BJ (cell line): ENCODE measurements at places on chromosomes 6 and 20.

GRCh38 chr20:49785852-49786175 is 26.8 kb upstream of the SLC9A8 start:
- no peak for DNase-seq

GRCh38 chr6:15936503-15936902 is 192.4 kb upstream of the MYLIP start:
- no peak for DNase-seq

DNA sequence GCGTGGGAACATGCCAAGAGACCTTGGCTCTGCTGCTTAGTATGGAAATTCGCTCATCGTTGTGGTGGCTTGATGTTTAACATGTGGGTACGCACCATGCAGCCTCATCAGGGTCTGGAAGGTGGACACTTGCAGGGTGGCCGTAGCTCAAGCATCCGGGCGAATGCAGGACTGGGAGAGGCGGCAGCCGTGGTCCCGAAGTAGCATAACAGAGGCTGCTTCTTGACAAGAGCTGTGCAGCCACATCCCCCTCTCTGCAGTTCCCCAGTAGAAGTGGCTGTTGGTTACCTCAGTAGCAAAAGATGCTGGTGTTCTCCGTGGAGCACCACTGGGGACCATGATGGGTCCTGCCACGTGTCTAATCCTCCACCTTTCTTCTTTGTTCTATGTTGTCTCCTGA is 195.0 kb downstream of the THBS2 start:
- no peak for DNase-seq

GRCh38 chr20:63754008-63754407 is 14.4 kb downstream of the SLC2A4RG start:
- DNase-seq: no peak

DNA sequence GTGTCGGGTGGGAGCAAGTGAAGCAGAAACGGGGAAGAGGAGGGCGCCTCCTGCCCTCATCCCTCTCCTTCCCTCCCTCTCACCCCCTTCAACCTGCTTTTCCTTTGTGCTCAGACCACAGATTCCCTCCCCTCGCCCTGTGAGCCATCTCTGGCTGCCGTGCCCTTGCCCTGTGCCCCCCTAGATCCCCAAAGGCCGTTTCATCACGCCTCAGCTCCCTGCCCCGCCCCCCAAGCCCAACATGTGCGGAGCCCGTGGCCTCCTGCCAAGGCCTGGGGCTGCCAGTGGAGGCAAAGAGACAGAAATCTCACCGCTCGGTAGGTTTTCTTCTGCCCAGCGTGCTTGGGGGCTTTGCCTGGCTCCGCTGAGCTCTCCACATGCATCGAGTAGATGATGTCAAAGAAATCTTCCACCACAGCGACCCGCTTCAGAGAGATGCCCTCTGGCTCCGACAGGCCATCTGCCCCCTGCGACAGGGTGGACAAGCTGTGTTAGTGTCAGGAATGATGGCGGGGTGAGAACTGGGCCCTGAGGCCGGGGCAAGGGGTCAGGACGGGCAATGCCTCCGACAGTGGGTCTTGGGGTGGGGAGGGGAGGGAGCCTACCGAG is 57.6 kb downstream of the NOL4L start:
- DNase-seq: no peak

DNA sequence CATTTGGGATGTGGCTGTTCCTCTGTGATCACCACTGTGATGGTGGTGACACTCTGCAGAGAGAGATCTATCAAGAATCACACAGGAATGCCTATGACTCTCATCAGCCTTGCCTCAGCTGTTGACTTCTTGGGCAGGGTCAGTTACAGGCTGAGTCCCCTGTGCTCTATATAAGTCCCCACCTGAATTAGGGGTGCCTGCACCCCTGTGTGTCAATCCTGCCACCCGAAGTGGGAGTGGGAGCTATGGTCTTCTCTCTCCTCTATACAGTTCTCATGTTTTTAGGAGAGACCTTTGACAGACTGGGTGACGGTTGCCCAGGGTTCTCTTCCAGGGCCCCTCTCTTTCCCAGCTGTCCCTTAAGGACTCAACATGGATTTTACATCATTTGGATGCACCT is 173.8 kb downstream of the ZDHHC14 start:
- no peak for DNase-seq
